Amniotic stem cell (primary cell): ENCODE measurements at places on chromosomes 12 and 14.

DNA sequence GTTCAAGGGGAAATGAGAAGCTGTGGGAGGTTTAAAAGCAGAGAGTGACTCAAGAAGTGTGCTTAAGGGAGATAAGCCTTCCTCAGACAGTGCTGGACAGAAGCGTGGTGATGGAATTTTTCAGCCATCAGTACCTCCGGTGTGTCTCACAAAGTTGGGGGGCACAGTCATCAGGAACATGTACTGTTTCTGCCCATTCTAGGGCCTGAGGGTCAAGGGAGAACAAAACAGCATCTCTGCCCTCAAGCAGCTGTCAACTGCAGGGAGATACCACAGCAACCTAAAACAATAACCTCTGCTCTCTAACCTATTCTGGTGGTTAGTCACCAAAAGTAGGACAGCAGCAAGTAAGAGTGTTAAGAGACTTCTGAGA lies 2.0 kb upstream of the STON2 start:
- no peak for DNase-seq

- DNase-seq = no peak
Observed at GRCh38 chr14:51862860-51863259, 2.4 kb downstream of the GNG2 start.

DNA sequence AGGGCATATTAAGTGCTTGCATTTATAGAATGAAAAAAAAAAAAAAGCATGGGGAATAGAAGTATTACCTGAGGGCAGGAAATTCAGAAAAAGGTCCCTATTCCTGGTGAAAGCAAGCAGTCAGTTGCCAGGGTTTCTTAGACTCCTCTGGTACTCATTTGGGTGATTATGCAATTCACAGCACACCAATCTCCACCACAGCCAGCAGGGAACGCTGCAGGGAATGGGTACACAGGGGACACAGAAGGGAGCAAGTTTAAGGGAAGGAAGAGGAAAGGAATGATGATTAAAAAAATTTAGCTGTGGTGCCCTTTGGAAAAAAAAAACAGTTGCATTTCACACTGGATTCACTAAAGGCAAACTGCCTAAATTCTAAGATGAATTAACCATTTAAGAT lies 14.2 kb downstream of the BLTP3B start:
- no peak for DNase-seq

- DNase-seq = no peak
Observed at GRCh38 chr14:28057359-28058296, 709.0 kb upstream of the FOXG1 start.

GRCh38 chr14:70029296-70030132 lies 150.3 kb downstream of the SMOC1 start:
- no peak for DNase-seq

GRCh38 chr12:114562654-114563053 lies 121.3 kb downstream of the TBX3 start:
- no peak for DNase-seq

DNA sequence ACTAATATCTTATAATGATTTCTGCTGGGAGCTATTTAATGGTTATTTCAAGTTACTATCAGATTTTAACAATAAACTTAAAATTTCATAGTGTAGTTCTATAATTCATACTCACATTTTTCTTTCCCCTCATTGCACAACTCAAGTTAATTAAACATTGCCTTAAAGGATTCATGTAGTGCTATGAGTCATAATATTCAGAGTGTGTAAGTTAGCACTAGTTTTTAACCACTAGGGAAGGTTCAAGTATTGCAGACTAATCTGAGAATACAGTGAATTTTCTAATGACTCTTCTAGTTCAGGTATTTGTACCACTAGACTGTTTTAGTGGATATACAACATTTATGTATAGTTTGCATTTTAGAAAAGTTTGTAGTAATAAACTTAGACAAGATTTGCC lies 49.9 kb downstream of the FOXA1 start:
- DNase-seq = no peak

- no peak for DNase-seq
Observed at GRCh38 chr12:93536111-93536765, 36.2 kb upstream of the SOCS2 start.

- DNase-seq = no peak
Observed at GRCh38 chr14:50364792-50365191, 31.9 kb downstream of the CDKL1 start.

- DNase-seq = no peak
Observed at GRCh38 chr14:74348241-74348734, at the start of gene VRTN. Gene VRTN (plus strand): TSS chr14:74348471. CDS start chr14:74356784, 8,313 bp downstream.
